ENCODE measurements at places on chromosomes 3 and 15.
A peak's percentile ranks its signal among the peaks of the same experiment; 100 is the strongest.

DNA sequence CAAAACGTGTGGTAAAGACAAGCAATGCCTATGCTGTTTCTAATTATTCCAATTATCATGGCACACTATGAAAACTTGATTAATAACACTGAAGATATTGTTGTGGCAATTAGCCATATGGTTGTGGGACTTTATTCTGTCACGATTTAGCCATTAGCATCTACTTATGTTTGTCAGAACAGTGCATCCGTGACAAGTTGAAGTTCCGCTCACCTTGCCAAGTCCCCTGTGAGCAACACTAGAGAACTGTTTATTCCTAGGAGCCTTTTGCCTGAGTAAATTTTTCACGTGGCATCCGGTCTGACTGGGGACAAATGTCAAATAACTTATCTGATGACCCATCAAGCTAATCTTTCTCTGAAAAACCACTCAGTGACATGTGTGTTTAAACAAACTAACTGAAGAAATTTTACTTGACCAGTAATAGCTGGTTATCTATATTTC lies 403.3 kb downstream of the TBC1D5 start:
- DNase-seq: no peak

DNA sequence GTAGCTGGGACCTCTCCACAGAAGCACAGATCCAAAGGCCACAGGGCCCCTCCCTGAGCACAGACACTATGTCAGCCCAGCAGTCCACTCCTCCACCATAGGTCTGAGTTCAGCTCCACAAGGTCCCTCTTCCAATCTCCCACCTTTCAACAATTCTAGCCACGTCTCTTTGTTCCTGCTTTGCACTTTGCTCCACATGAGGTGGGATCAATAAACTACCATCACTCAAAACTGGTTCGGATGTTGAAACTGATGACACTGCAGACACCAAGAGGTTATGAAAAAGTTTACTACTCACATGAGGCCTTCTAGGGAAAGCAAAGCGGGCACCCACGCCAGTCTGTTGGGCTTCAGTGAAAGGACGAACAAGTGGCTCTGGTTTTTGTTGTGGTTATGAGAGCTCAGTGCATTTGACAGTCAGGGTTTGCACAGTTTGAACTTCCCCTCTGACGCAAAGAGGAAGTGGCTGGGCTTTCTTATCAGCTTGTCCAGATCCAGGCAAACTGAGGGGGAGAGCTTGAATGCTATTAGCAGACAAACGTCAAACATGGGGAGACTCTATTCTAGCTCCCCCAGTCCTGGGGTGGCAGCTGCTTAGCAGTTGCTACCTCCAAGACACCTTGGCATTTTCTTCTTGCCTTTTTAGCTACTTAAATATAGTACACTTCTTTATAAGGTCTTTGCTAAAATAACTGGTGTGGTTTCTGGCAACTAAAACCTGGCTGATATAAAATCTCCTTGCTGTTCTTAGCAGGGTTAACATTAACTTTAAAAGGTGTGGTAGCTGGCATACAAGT lies 37.8 kb downstream of the ZNF445 start:
- peak; percentile 83 for DNase-seq

- DNase-seq: no peak
Measured at GRCh38 chr3:149080699-149081091, 5.6 kb downstream of the HLTF start.

DNA sequence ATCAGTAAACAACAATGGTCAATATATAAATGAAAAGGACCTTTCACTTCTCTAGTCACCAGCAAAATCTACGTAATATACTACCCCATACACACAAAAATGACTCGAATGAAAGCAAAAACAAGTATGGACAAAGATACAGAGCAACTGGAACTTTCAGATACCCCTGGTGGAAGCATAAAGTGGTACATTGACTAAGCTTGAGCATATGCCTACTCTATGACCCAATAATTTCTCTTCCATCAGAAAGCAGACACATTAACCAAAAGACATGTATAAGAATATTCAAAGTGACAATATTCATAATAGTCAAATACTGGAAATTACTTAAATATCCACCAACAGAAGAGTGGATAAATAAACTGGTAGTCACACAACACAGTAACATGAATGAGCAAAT lies 86.0 kb downstream of the EFL1 start:
- no peak for DNase-seq

GRCh38 chr15:89341316-89342005 lies 6.8 kb upstream of the POLG start:
- DNase-seq: no peak

DNA sequence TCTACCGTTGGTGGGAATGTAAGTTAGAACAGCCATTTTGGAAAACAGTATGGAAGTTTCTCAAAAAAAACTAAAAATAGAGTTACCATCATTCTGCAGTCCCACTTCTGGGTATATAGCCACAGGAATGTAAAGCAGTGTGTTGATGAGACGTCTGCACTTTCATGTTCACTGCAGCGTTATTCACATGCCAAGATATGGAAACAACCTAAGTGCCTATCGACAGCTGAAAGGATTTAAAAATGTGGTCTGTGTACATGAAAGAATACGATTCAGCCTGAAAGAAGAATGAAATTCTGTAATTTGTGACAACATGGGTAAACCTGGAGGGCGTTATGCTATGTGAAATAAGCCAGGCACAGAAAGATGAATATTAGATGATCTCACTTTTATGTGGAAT lies 157.7 kb downstream of the THSD4 start:
- DNase-seq: no peak

DNA sequence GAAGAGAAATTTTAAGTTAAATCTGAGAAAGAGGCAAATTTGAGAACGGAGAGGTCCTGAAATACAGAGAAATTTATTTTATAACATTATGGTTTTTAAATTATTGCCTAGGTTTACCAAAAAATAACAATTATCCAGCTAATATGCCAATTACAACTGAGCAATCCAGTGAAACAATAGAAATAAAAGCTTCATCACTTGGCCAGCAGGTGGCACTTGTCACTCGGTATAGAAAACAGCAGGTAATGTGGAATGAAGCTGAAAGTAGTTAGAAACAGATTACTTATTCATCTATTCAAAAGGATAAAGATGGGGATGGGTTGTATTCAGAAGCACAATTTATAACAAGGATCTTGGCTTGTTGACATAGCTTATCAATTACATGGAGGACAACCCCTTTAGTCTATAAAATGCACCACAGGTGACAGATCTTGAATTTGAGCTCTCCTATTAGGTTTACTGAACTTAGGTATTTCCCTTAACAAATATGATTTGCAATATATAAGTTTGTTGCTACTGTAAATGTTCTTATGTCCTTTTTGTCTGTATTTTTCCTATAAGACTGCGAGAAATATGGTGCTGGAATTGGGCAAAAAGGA lies 70.1 kb upstream of the GUCA1C start:
- peak; percentile 73 for DNase-seq

DNA sequence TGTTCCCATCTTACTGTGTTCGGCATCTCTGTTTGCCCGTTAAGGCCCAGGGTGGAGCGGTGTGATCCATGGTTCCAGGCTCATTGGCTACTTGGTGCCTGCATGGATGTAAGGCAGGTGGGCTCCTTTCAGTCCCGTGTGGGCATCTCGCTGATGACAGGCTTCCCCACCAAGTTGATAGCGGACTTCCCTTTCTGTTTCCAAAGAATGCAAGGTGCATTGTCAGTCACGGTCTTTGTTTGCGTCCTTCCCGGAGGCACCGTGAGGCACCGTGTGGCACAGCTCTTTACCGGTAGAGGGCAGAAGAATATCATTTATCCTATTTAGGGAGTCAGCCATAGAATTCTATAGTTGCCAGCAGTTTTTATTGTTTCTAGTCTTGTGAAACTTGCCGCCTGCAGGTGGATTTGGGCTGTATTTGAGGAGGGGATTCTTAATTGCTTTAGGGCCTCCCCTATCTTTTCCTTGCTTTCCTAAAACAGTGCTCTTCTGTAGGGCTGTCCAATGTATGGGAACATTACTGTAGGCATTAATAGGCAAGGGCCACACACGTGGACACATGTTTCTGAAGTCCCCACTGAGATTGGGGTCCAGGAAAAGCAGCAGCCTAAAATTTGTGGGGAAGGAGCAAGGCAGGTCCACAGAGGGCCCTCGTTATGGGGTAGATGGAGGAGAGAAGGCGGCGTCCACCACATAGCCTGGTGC lies 244.1 kb downstream of the SLCO3A1 start:
- peak; percentile 76 for DNase-seq

DNA sequence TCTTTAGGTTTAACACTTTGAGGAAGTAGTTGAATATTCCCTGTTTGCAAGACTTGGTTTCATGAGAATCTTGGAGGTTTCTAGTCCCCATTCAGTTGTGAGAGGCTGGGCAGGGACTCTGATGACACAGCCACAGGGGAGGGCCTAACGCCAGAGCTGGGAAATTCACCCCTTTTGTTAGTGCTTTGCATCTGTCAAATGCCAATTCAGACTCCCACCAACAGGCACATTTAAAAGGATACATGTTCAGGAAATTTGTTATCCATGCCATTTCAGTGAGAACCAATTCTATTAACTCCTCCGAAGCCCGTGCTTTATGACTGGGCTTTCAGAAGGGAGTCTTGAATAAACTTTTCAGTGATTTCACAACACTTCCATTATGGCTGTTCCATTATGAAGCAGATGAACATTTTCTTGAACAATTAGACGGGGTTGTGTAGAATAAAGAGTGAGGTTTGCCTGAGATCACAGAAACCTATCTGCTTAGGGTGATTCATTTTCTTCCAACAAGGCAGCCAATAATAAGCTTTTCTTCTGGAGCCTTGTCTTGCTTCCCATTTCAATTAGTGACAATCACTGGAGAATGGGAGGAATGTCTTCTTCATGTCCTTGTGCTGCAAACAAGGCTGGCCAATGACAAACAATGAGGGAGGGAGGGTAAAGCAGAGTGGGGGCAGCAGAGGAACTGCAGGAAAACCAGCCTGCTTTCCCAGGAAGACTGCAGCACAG lies 90.6 kb downstream of the SOX14 start:
- DNase-seq: no peak

DNA sequence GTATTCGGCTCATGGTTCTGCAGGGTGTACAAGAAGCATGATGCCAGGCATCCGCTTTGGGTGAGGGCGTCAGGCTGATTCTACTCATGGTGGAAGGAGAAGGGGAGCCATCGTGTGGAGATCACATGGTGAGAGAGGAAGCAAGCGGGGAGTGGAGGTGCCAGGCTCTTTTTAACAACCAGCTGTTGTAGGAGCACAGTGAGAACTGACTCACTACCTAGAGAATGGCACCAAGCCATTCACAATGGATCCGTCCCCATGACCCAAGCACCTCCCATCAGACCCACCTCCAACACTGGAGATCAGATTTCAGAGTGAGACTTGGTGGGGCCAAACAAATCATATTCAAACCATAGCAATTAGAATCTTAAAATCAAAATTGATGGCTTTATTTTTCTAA lies 259.8 kb upstream of the CTDSPL start:
- DNase-seq: no peak

- no peak for DNase-seq
Measured at GRCh38 chr3:72317491-72317890, 530.8 kb downstream of the SHQ1 start.

DNA sequence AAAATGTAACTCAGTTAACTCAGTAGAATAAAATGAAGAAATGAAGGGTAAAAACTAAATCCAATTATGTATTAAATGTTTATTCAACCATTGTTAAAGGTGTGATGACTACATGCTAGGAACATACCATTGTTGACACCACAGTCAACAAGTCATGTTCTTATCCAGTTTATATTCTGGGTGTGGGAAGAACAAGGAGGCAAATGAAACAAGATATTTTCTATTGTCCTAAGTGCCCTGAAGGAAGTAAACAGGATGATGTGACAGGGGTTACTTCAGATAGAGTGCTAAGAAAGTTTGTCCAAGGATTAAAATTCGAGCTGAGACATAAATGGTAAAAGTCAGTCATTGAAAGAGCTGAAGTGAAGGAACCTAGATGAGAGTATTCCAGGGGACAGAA lies 13.1 kb downstream of the AP3S2 start:
- DNase-seq: no peak

DNA sequence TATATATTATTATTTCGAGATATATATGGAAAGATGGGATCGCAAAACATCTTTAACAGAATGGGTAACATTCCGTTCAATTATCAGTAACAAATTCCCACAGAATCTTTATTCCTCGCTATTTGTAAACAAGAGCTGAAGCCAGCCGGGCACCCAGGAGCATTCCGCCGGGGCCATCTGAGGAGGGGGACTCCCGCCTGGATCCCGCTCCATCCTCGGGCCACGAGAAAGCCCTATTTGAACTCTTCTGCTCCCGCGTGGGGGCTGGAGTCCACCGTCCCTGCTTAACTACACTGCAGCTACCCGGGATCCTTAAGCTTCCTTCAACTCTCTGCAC lies 687 bp downstream of the GPR176 start:
- no peak for DNase-seq

DNA sequence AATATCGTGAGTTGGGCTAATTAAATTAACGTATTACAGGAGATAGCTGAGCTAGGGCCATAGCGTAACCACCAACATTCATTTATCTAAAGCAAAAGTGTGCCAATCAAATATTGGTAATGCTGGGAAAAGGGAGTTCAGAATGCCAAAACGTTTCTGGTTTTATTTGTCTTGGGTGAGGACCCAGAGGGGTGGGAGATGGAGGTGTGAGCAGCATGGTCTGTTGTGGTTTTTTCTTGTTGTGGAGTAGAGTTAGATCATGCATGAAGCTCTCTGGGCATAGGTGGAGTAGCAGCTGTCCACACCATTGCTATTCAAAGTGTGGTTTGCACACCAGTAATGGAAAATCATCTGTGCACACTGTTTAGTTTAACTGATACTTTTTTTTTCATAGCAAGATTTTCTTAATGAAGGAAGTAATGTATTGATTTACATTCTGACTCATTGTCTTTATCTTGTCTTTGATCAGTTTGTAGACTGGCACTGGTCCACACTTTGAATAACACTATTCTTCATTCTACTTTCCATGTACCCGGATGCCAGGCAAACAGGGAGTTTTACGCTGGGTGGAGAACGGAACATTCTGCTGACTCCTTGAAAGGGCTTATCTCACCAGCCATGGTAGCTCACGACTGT lies 50.8 kb upstream of the CRTC3 start:
- peak; percentile 68 for DNase-seq

- no peak for DNase-seq
Measured at GRCh38 chr3:9028134-9028533, 64.9 kb upstream of the RAD18 start.

DNA sequence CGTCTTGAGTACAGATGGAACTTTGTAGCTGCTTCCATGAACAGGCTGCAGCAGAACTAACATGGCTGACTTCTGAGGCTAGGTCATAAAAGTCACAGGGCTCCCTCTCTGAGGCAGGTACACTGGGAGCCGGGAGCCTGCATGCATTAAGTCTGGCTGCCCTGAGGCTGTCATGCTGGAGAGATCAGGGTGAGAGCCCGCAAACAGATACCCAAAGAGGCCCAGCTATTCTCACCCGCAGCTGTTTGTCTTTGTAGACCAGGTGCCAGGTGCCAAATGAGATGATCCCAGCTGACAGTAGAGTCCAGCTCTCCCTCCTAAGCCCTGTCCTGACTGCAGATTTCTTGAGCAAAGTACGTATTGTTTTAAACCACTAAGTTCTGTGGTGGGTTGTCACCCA lies 8.6 kb upstream of the SLCO3A1 start:
- no peak for DNase-seq

DNA sequence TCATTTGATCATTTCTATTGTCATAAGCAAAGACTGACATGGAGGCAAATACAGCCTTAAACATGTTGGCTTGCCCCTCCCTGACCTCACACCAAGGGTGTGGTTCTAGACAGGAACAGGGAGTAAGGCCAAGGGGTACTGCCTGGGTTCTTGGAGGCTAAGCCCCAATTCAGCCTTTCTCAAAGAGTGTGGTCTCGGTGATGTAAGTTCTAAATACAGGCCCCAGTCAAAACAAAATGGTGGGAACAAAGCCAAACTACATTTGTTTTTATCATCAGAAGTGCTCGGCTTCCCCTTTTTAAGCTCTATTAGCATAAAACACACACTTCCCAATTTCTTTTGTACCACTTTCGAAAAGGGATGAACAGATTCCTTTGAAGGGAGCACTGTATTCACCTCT lies 129.5 kb downstream of the ATP8B4 start:
- DNase-seq: no peak

Measured in activated effector memory CD4-positive, alpha-beta T cell treated with anti-CD3 and anti-CD28 coated beads, Interleukin-2, amount 50 U/mL, for 16 hours (primary cell).